ENCODE measurements at places on chromosomes 16 and 17.

- no peak for ATAC-seq
Measured at GRCh38 chr17:63932721-63933120, 590 bp upstream of the CD79B start.

DNA sequence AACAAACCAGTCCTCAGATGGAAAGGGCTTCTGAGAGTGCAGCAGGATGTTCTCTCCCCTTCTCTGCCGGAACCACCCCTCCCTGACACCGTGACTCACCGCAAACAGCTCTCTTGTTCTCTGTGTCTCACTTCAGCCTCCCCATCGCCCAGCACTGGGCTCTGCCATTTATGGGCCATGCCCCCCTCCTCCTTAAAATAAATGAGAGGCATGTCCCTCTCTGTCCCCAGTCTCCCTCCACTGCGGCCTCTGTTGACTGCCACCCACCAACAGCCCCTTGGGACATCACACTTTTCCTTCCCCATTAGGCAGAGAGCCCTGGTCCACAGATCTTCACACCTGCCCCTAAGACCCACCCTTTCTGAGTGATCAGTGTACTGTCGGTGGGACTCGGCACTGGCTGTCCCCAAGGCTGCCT, 6.3 kb downstream of the CCDC102A start:
- peak; percentile 79 for ATAC-seq

- ATAC-seq = no peak
Measured at GRCh38 chr16:81376880-81377279, 62.1 kb downstream of the GAN start.

- no peak for ATAC-seq
Measured at GRCh38 chr16:3471518-3472176, 23.6 kb downstream of the C16orf90 start.

DNA sequence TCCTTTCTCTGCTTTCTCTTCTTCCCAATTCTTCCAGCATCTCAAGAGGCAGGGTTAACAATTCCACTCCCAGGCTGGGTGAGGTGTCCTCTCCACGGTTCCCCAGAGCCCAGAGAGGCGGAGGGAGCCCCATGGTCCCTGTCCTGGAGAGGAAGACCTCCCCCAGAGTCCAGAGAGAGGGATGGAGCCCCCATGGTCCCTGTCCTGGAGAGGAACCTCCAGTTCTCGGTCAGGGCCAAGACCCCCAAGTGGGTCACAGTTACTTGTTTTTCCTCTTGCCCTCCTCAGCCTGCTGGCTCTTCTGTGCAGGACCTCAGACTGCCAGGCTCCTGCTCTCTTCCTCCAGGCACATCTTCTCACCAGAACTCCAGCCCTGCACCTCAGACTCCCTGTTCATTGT, 135.2 kb downstream of the RPTOR start:
- no peak for ATAC-seq

DNA sequence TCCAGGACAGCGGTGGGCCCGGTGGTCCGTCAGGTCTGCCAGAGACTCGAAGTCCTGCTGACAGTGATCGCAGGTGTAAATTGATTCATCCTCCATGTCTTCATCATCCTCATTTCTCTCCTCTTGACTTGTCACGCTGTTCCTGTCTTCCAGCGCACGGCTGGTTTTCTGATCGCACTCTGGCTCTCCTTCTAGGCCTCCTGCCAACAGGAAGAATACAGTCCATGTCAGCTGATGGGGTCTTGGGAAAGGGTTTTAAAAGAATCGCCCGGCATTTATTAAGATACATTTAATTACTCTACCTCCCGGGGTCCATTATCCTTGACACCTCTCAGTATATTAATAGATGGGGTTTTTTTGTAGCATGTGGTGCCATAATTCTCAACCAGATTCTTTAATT, 125.1 kb downstream of the ZNF423 start:
- no peak for ATAC-seq

GRCh38 chr16:73707863-73708262, 588.8 kb upstream of the PSMD7 start:
- no peak for ATAC-seq

GRCh38 chr16:68037841-68038597, 14.9 kb downstream of the DUS2 start:
- ATAC-seq = no peak

- no peak for ATAC-seq
Measured at GRCh38 chr17:74478420-74479100, 12.1 kb downstream of the CD300A start.

- peak; percentile 42 for ATAC-seq
Measured at GRCh38 chr17:57874434-57875289, 24.8 kb upstream of the MRPS23 start.

DNA sequence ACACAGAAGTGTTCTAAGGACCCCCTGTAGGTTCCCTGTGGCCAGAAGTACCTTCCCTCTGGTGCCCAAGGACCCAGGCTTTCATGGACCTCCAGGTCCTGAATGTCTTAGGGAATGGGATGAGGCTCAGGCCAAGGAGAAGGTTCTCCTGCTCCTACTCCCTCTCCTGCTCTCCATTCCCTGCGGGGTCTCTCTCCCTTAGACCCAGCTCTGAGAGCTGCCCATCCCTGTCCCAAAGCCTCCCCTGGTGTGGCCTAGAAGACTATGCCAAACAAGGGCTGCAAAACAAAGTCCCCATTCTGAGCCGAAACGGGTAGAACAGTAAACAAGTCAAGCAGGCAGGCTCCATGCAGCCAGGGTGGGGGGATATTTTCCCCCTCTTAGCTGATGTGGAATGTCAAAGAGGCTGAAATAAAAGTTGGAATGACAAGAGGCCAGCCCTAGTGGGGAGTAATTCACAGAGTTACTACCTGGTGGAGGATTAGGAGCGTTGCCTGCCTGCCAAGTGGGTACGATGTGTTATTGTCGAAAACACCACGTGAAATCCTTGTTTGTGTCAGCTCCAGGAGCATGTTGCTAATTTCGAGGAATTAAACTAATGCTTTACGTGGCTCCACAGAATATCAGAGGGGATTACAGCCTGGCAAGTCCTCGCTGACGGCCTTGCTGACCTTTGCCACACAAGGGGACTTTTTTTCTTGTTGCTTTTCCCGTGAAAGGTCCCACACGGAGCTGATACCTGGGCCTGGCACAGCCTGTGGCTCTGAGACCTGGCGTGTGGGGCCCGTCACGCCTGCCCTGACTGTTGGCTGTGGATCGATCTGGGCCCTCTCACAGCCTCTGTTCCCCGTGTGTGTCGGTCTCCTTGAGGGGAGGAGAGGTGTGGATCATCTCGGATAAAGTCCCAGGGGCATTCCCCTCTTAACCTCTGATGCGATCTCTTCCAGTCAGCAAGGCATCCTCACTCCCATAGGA, 2.9 kb downstream of the WFIKKN2 start:
- no peak for ATAC-seq

DNA sequence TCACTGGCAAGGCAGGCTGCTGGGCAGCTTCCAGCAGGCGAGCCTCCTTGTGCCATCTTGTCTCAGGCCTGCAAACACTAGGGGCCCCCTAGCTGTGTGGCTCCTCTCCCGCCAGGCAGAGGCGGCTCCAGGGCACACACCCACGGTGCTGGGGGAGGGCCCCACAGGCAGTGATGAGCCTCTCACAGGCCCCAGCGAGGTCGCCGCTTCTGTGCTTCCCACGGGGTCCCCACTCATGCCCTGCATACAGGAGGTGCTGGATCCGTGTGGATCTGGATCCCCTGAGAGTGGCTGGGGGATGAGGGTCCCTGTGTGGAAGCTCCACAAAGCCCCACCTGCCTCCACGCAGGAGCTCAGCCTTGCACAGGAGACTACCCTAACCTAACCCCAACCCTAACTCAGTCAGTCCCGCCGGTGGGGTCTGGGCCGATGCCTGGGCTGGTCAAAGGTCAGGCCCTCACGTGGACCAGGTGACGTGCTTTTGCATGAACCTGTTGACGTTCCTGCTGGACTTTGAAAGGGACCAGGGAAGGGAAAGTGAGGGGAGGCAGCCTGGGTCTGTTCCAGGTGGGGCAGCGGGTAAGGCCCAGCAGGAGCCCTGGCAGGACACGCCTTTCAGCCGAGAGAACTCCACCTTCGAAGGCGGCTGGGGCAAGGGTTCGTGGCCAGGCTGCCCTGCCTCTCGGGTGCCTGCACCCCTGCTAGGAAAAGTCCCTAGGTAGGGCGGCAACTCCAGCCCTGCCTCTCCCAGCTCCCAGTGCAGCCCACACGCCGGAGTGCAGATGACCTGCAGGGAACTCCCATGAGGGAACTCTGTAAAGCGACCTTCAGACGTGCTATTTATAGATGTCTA, 5.2 kb downstream of the SECTM1 start:
- peak; percentile 17 for ATAC-seq

DNA sequence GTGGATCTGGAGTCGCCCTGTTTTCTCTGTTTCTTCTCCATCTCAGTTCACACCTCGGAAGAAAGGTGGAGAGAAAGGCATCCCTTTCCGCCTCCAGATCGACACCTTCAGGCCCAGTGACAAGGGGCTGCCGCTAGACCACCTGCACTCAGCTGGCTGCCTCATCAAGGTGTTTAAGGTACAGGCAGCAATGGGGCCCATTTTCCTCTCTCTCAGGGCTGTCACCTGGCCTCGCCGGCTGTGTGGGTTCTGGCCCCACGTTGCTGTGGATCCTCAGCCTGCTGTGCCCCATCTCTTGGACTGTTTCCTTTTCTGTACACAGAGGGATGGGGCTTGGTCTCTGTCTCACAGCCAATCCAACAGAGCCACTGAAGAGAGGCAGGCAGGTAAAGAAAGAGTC, 17.4 kb upstream of the STAC2 start:
- no peak for ATAC-seq

- no peak for ATAC-seq
Measured at GRCh38 chr17:79097226-79098055, 22.8 kb downstream of the ENGASE start.

DNA sequence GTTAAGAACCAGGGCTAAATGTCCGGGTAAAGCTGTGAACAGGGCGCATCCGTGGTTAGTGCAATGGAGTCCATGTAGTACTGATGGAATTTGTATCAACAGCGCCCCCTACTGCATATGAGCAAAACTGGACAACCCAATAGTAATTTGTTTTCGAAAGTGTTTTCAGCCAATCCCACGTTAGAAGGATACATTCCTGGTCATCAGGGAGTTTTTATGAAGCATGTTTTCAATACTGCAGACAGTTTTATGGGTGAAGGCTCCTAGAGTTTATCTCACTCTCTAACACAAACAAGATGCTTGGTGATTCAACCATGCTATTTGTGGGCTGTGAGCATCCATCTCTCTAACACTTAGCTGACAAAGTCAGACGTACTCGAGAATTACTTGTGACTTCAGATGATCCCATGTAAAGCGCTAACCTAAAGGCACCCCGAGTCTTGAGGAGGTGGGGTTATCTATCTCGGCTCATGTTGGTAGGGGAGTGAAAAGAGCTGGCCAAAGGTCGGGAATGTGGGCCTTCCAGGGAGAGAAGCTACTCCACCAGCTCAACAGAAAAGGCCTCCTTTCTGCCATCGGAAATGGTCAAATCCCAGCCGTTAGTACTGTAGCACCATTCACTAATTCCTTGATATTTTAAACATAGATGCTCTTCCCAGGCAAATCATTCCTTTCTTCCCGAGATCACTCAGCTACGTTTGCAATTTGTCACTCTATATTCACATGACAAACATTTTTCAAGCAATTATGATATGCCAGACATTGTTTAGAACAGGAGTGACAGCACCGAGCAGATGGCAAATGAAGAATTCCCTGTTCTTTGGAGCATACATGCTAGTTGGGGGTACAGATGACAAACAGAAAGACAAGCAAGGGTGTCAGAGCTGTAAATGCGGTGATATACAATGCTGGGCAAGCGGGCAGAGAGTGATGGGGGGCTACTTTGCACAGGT, 46.9 kb upstream of the HNF1B start:
- ATAC-seq = no peak

- peak; percentile 64 for ATAC-seq
Measured at GRCh38 chr16:29729116-29729521, 16.7 kb downstream of the C16orf54 start.

- no peak for ATAC-seq
Measured at GRCh38 chr17:60851181-60851580, 173.5 kb downstream of the BCAS3 start.

GRCh38 chr17:2814481-2815341, 18.5 kb downstream of the RAP1GAP2 start:
- no peak for ATAC-seq

GRCh38 chr16:56614549-56614991, 6.2 kb downstream of the MT2A start:
- no peak for ATAC-seq

GRCh38 chr17:82527898-82528297, 8.4 kb downstream of the FOXK2 start:
- ATAC-seq = peak; percentile 27

- no peak for ATAC-seq
Measured at GRCh38 chr16:14446796-14447195, 183.3 kb downstream of the PARN start.

- ATAC-seq = peak; percentile 26
Measured at GRCh38 chr16:180101-180675, at the start of gene HBQ1. Gene HBQ1 (plus strand): TSS chr16:180459. CDS start chr16:180487, 28 bp downstream.

GRCh38 chr16:77938913-77939312, 83.4 kb upstream of the CLEC3A start:
- ATAC-seq = no peak

GRCh38 chr17:36722121-36722902, 120.9 kb downstream of the MRM1 start:
- peak; percentile 94 for ATAC-seq

DNA sequence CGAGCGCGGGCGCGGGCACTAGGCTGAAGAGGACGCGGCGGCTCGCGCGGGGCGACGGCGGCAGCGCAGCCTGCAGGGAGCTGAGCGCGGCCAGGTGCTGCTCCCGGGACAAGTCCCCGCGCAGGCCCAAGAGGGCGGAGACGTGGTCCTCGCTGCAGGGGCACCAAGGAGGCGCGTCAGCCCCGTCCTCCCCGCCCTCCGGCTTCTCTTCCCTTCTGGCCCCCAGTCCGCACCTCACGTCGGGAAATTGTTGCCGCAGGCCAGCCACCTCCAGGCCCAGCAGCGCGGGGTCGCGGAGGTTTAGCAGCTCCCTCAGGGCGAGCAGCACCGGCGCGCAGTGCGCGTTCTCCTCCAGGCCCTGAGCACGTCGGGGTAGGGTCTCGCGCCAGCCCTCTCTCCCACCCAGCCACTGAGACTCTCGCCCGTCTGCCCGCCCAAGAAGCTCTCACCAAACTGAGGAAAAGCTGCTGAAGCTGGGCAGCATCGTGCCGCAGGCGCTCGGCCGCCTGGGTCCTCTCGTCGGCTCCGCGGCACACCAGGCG, 761 bp upstream of the MATCAP1 start:
- peak; percentile 39 for ATAC-seq

Data from motor neuron (in vitro differentiated cells).